Activated T-cell treated with anti-CD3 and anti-CD28 coated beads, Interleukin-2, amount 50 U/mL, for 4 hours (primary cell): ENCODE measurements at places on chromosomes 16 and 17. TPM values are rescaled to one million over a fixed set of nuclear protein-coding genes. Genes with fewer than 3 reads are reported as not detected.

Gene TBC1D3D
- 0.92 TPM for total RNA-seq

Gene PRAC1
- total RNA-seq: not detected

Gene SLC16A13
- 6.7 TPM for total RNA-seq

Gene ITGAL
- total RNA-seq: 193 TPM

Gene OR1A1
- total RNA-seq: not detected

Gene CNGB1
- total RNA-seq: not detected

Gene DUS2
- total RNA-seq: 37.1 TPM

Gene OR3A3
- not detected for total RNA-seq

Gene PMFBP1
- total RNA-seq: not detected

Gene TNP2
- total RNA-seq: not detected

Gene OTOP2
- total RNA-seq: not detected

Gene CCL17
- 41.5 TPM for total RNA-seq

Gene HSDL1
- 13.7 TPM for total RNA-seq

Gene CX3CL1
- total RNA-seq: 0.05 TPM

Gene RAB11FIP4
- 10.8 TPM for total RNA-seq

Gene SLC5A10
- not detected for total RNA-seq

Gene PRSS53
- 5.6 TPM for total RNA-seq

Gene APOBR
- total RNA-seq: 2.3 TPM

Gene KRT14
- total RNA-seq: not detected
